NCI-H1092 (cell line): ENCODE measurements at places on chromosomes 12 and 14.

DNA sequence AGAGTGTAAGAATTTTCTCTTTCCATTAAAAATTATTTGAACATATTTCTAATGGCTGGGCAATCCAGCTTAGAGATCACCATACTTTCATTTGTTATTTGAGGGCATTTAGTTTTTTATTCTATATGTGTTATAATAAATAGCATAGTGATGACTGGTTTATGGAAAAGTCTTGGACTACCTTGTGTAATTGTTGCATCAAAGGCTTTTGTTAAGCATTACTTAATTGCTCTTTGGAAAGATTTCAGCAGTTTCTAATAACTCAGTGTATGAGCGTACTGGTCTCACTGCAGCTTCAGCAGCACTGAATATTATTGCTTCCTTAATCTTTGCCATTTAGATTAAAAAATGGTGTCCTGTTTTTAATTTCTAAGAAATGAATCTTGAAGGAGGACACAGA lies 22.8 kb downstream of the TMEM19 start:
- no peak for DNase-seq

DNA sequence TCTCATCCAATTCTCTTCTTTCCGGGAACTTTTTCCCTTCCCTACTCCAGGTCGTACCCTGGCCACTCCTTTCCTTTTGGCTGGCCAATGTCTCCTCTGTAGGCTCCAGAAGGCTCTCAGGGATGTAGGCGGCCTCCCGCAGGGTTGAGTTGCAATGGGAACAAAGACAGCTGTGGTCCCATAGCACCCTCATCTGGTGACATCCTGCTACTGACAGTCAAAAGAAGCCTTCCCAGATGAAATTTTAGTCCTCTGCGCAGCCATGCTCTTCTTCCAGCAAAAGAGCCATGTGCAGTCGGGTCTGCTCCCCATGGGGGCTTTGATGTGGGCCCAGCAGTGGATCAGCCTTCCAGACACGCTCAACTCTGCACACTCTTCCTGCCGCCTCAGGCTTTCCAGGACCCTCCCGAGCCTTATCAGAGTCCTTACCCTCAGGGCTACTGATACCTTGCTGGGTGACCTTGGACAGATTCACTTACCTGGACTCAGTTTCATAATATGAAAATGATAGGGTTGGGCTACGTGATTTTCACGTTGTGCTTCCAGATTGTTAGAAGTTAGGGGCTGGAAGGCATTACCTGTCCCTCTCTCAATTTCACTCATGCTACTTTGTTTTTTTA lies 5.5 kb upstream of the CELA1 start:
- DNase-seq = peak; percentile 31

GRCh38 chr12:64733857-64734256 lies 25.3 kb downstream of the GNS start:
- DNase-seq = no peak

DNA sequence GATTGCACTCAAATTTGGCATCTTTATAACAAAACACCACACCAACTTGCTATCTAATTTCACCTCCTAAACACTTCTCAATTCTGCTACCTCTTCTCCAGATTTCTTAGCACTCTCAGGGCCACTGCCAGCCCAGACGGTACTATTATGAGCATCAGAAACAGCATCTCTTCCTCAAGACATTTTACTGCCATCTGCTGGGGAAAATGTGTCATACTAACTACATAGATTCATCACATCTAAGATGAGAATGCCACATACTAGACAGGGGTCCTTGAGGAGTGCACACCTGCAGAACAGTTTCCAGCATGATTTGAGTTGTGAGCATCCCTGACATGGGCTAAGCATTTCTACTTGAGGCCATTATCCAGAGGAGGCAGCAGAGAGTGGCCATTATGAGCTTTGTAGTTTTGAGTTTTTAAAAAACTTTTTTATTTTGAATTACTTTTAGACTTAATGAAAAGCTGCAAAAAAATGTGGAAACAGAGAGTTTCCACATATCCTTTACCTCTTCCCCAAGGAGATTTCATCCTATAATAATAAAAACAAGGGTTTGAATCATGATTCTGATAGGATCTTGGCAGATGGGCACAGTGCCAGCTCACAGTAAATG lies 15.1 kb upstream of the GRIP1 start:
- DNase-seq = peak; percentile 45

GRCh38 chr12:116595186-116595585 lies 36.0 kb downstream of the MAP1LC3B2 start:
- DNase-seq = no peak

DNA sequence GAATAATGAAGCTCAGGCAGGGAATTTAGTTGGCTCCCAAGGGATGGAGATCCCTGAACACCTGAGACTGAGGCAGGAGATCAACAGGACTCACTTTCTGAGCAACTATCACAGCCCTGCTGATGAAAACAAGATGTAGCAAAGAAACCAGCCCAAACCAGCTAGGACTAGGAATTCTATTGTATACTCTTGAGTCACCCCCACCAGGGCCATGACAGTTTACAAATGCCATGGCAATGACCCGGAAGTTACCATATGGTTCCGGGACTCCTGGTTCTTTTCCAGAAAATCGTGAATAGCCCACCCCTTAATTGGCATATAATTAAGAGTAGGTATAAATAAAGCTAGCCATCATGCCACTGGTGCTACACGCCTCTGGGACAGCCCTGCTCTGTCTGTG lies 46.0 kb upstream of the OASL start:
- DNase-seq = no peak

DNA sequence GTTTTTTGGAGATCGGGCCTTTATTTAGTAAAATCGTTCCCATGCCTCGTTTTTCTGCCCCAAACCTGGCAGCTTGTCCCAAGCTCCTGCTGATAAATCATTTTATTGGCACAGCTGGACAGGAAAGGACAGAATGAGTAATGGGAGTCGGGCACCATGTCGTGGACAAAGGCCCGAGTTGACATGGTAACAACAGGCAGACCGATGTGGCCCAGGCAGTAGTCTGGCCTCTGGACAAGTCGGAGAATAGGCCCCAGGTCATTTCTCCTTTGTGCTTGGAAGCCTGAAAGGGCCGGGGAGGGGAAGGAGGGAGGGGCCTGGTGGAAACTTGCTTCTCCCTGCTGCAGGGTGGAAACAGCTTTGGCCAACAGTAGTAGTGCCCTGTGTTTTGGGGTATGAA lies 234.9 kb downstream of the SUDS3 start:
- no peak for DNase-seq

DNA sequence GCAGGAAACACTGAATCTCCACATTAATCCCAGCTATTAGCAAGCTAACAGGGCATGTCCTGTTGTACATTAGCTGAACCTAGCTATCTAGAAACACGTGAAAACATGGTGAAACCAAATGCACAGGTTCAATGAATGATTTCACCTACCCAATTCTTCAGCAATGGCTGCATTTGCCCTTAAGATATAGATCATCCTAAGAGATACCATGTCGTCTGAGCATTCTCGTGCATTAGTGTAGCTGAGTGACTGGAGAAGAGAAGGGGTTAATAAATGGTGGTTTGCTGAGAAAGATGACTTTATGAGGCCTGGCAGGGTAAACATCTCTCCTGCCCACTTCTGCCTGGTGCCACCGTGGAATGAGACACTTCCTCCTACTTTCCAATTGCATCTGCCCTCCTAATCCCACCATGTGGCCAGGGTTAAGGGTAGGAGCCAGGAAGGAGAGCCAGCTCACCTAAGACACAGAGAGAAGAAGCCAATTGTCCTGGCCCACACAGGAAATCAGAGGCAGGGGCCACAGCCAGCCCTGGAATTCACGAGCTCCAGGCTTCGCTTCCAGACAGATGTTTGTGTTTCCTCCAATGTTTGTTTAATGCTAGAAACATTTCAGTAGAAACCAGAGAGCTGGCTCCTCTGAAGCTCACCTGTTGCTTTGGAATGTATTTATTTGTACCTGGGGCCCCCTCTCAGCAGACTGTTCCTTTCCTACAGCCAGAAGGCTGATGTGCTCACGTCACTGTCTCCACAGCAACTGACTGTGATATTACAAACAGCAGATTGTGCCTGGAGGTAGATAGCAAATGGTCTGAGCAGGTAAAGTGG lies 126.0 kb upstream of the PARP11 start:
- DNase-seq = no peak

DNA sequence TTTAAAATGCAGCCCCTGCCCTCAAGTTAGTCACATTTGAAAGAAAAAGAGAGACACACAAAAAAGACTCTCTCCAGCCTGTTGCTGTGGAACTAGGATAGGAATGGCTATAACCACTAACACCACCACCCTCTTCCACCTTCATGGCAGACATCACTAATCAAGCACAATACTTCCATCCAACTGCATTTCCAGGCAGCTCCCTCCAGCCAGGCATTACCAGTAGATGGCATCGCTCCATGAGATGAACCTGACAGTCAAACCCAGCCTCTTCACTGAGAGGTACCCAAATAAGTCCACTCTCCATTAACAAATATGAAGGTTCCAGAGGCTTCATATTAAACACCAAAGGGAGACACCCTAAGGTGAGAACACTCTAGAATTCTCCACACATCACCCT lies 24.4 kb downstream of the SLC8B1 start:
- DNase-seq = no peak

- no peak for DNase-seq
Observed at GRCh38 chr14:97336816-97337215, 539.6 kb downstream of the VRK1 start.

GRCh38 chr12:77339610-77340009 lies 274.2 kb upstream of the E2F7 start:
- DNase-seq = no peak

GRCh38 chr12:76332606-76333005 lies 15.6 kb downstream of the BBS10 start:
- no peak for DNase-seq

DNA sequence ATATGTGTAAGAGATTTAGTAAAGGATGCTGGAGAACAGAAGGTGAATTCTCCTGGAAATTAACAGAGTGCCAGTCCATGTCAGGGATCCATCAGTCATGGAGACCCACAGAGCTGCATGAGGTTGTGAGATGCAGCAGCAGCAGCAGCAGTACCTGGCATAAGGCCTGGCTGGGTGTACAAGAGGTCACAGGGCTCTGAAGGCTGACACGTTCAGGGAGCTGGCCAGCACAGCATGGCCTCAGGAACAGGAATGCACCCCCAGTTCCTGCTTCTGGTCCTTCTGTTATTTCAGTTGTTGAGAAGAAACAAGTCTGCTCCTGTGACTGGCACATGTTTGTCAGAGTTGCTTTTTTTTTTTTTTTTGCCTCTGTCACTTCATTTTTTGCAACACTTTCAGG lies 210.8 kb downstream of the CNTN1 start:
- DNase-seq = no peak

DNA sequence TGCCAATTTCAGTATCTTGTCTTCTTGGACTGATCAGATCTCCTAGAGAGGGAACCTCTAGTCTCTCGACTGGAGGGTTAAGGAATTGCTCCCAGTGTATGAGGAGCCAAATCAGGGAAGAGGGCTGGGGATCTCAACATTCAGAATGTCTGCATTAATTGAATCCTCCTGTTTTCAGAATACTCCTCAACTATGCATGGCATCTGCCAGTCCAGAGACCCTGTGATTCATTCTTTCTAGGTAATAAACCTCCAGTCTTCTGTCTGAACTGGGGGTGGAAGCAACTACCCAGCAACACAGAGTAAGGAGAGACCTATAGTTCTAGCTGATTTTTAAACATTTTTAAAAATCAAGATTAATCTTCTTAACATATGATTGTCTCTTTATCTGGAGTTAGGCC lies 92.7 kb downstream of the AKAP6 start:
- DNase-seq = no peak

- DNase-seq = peak; percentile 74
Observed at GRCh38 chr14:66070542-66071319, 415.4 kb upstream of the CCDC196 start.

DNA sequence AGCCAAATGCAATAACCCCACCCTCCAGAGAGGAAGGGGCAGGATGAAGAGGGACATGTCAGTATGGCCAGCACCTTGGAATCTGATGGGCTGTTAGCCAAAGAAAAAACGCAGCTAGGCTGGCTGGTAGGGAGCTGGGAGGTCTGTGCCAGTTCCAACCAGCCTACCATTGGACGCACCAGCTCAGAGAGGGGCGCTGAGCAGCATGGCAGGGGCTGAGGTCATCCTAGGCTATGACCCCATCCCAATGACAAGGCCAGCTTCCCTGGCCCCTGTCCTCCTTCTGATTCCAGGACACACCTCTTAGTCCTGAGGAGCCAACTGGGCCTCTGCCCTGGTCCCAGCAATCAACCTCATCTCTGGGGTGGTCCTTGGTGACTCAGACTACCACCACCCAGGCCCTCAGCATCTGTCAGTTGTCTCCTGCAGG lies 12.2 kb downstream of the ACTN1 start:
- DNase-seq = no peak

GRCh38 chr14:60815371-60815770 lies 80.8 kb downstream of the MNAT1 start:
- no peak for DNase-seq

- no peak for DNase-seq
Observed at GRCh38 chr12:22474970-22475720, 69.2 kb downstream of the C2CD5 start.

DNA sequence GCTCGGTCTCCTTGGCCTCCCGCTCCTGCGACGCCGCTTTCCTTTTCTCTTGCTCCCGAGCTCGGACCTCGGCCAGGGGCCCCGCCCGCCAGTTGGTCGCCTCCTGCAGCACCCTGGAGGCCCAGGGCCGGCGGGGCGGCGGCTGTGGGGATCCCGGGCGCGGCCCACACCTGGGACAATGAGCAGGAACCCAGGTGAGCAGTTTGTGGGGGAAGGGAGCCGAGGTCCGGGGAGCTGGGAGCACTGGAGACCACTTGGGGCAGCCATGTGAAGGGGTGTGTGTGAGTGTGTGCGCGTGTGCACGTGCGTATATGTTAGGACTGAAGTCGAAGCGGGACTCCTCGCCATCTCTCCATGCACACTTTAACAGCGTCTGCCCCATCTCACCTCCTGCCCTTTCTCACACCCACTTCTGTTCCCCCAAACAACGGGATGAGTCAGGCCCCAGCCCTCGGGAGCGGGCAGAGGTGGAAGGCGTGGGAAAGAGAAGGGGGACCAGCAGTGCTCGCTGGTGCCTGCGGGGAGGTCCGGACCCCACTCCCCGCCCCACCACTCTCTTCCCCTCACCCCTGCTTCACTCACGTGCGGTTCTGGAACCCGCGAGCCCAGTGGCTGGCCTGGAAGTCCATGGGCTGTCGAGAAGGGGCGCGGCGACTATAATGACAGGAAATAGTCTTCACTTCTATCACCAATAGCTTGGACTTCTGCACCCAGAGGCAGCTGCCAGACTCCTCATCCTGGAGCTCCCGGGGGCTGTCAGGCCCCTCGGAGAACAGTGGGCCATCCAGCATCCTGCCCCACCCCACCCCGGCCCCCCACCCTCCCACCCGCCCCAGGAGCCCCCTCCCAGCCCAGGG lies 450 bp downstream of the DDN start:
- DNase-seq = no peak
